ENCODE measurements at places on chromosomes 5 and 9.

DNA sequence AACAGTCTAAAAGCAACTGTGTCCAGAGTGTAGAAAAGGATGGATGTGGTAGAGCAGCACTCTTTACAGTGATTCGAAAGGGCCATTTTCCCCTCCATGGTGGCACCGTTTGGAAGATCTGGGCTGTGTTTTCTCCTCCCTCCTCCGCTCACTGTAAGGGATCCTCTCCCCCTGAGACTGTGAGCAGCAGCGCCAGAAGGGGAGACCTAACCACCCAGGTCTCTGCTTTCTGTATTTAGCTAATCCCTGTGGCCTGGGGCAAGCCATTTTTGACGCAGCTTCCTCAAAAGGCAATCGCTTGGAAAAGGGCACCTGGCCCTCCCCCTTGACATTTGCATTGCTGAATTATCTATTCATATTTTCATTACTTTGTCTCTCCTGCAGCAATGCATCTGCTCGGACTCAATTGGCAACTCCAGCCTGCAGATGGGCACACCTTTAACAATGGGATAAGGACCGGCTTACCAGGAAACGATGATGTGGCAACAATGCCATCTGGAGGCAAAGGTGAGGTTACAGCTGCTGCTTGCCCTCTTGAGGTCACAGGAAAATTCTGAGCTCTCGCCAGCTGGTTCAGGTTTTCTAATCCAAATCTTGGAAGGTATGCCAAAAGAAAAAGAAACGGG, 244.3 kb upstream of the WWC1 start:
- no peaks in the 10 kb centered on the region for H3K36me3 ChIP-seq
- no peak overlapping the region for H3K27ac ChIP-seq
- H3K27me3 ChIP-seq = no peaks in the 10 kb centered on the region
- H3K4me1 ChIP-seq = no peaks in the 10 kb centered on the region
- no peak overlapping the region for H3K4me3 ChIP-seq

DNA sequence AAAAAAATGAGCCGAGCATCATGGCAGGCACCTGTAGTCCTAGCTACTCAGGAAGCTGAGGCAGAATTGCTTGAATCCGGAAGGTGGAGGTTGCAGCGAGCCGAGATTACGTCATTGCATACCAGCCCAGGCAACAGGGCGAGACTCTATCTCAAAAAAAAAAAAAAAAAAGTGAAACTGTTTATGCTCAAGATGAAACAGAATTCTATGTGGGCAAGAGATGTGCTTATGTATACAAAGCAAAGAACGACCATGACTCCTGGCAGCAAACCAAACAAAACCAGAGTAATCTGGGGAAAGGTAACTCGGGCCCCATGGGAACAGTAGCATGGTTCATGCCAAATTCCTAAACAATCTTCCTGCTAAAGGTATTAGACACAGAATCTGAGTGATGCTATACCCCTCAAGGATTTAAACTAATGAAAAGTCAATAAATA, 32.6 kb upstream of the PLAC8L1 start:
- H3K4me1 ChIP-seq = no peaks in the 10 kb centered on the region
- no peaks in the 10 kb centered on the region for H3K27me3 ChIP-seq
- H3K4me3 ChIP-seq = no peak overlapping the region
- no peak overlapping the region for H3K27ac ChIP-seq
- H3K36me3 ChIP-seq = peaks cover 61% of the 10 kb centered on the region
- no peak for DNase-seq

GRCh38 chr5:145025775-145026174, 809.4 kb downstream of the PRELID2 start:
- no peak overlapping the region for H3K27ac ChIP-seq
- no peak for DNase-seq
- no peaks in the 10 kb centered on the region for H3K36me3 ChIP-seq
- H3K27me3 ChIP-seq = no peaks in the 10 kb centered on the region
- H3K4me3 ChIP-seq = no peak overlapping the region
- H3K4me1 ChIP-seq = no peaks in the 10 kb centered on the region

GRCh38 chr5:39466846-39467245, 42.1 kb upstream of the DAB2 start:
- no peaks in the 10 kb centered on the region for H3K27me3 ChIP-seq
- no peak for DNase-seq
- H3K4me3 ChIP-seq = no peak overlapping the region
- no peak overlapping the region for H3K27ac ChIP-seq

- no peaks in the 10 kb centered on the region for H3K36me3 ChIP-seq
- DNase-seq = no peak
- no peaks in the 10 kb centered on the region for H3K27me3 ChIP-seq
- no peak overlapping the region for H3K4me3 ChIP-seq
- H3K27ac ChIP-seq = no peak overlapping the region
Observed at GRCh38 chr5:176608142-176608705, 1.7 kb downstream of the GPRIN1 start.

- no peak overlapping the region for H3K27ac ChIP-seq
- H3K4me1 ChIP-seq = peaks cover 10% of the 10 kb centered on the region
- DNase-seq = no peak
- no peaks in the 10 kb centered on the region for H3K27me3 ChIP-seq
- no peak overlapping the region for H3K4me3 ChIP-seq
Observed at GRCh38 chr5:39064450-39064849, 9.7 kb downstream of the RICTOR start.

- no peaks in the 10 kb centered on the region for H3K36me3 ChIP-seq
- no peaks in the 10 kb centered on the region for H3K27me3 ChIP-seq
- no peak for DNase-seq
- H3K27ac ChIP-seq = no peak overlapping the region
- H3K4me3 ChIP-seq = no peak overlapping the region
Observed at GRCh38 chr5:160851451-160851850, 560 bp downstream of the ATP10B start.

GRCh38 chr9:1456301-1457024, 406.3 kb downstream of the DMRT2 start:
- H3K27ac ChIP-seq = no peak overlapping the region
- no peak overlapping the region for H3K4me3 ChIP-seq
- no peaks in the 10 kb centered on the region for H3K27me3 ChIP-seq
- H3K4me1 ChIP-seq = no peaks in the 10 kb centered on the region
- no peaks in the 10 kb centered on the region for H3K36me3 ChIP-seq

GRCh38 chr5:146448783-146449519, 1.8 kb downstream of the TCERG1 start:
- H3K4me1 ChIP-seq = peaks cover 2% of the 10 kb centered on the region
- DNase-seq = no peak
- H3K27me3 ChIP-seq = no peaks in the 10 kb centered on the region

DNA sequence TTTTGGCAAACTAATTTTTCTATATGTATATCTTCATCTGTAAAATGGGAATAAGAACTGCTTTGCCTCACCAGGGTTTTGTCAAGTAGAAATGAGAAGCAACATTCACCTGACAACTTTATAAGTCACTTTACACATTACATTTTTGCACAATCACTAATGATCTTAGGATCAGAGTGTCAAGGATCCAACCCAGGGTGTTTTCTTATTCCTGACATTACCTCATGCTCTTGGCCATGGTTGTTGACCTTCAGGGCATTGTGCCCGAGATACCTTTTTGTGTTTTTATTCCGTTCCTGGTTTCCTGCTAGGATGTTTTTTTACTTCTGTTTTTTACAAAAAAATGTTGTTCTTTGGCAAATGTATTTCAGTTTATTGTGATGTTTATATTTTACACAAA, 22.2 kb upstream of the RASA1 start:
- H3K4me1 ChIP-seq = no peaks in the 10 kb centered on the region
- H3K36me3 ChIP-seq = no peaks in the 10 kb centered on the region
- no peaks in the 10 kb centered on the region for H3K27me3 ChIP-seq

- no peak for DNase-seq
- H3K27me3 ChIP-seq = no peaks in the 10 kb centered on the region
- H3K36me3 ChIP-seq = no peaks in the 10 kb centered on the region
- H3K4me1 ChIP-seq = no peaks in the 10 kb centered on the region
Observed at GRCh38 chr5:145739843-145740242, 95.3 kb downstream of the PRELID2 start.

- no peak for DNase-seq
- no peak overlapping the region for H3K4me3 ChIP-seq
- no peak overlapping the region for H3K27ac ChIP-seq
- no peaks in the 10 kb centered on the region for H3K4me1 ChIP-seq
Observed at GRCh38 chr5:90144625-90145327, 264.8 kb downstream of the CETN3 start.

DNA sequence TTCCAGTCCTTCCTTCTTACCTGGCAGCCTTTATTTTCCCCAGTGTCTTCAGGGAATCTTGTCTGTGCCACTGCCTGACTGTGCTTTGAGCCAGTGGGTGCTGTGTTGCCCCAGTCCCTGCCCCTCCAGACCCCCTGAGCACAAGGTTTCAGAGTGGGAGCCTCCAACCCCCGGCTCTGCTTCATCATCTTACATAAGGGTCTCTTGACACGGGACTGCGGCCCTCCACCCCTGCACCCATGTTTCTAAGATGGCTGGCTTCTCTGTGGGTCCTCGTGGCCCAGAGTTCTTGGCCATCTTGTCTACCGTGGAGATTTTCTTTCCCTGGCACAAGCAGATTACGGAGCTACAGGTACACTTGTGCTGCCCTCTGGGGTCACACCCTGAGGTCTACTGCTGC, 194.1 kb downstream of the CACNA1B start:
- no peak for DNase-seq
- H3K36me3 ChIP-seq = no peaks in the 10 kb centered on the region
- no peak overlapping the region for H3K27ac ChIP-seq
- H3K4me3 ChIP-seq = no peak overlapping the region

DNA sequence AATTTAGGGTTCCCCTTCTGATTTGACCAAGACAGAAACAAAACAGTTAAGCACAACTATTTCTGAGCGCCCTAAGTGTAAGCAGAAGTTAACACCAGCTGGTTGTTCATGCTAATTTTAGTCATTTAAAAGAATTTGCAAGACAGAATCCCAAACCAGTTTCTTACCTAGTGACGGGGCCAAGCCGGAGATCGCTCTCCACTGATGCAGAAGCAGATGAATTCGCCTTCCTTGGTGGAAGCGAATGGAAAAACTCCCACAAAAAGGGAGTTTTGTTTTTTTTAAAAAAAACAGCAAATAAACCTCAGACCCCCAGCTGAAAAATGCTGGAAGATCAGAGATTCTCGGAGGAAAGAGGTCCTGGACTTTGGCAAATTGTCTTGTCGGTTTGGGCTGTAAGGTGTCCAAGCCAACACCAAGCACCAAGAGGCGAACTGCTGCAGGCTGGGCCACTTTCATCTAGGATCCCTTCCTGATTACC, 47.4 kb upstream of the GLDC start:
- DNase-seq = no peak
- H3K4me1 ChIP-seq = no peaks in the 10 kb centered on the region

DNA sequence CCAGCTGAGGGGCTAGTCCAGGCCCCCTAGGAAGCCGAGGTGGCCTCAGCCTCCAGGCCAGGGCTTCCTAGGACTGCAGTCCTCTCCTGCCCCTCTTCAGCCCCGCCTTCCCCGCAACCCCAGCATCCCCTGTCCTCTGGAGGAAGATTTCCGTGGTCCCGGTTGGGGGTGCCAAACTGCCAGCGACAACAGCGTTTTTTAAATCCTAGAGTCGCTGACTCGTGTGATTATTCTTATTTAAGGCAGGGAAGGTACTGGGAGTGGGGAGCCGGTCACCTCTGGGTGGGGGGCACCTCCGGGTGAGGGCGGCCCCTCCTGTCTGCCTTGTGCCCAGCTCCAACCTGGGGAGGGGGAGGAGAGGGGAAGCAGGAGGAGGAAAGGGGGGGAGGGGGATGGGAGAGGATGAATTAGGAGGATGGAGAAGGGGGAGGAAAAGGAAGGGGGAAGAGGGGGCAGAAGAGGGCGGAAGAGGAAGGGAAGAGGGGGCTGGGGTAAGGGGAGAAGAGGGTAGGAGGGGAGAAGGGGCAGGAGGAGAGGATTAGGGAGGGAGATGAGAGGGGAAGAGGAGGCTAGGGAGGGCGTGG, 173.1 kb upstream of the IER5L start:
- H3K27ac ChIP-seq = no peak overlapping the region
- peaks cover 7% of the 10 kb centered on the region for H3K4me1 ChIP-seq
- no peak overlapping the region for H3K4me3 ChIP-seq
- peaks cover 19% of the 10 kb centered on the region for H3K27me3 ChIP-seq
